CD4-positive, alpha-beta T cell treated with Interleukin-17A for 4 hours (primary cell): ENCODE measurements at places on chromosomes 12 and 14.
A peak's percentile ranks its signal among the peaks of the same experiment; 100 is the strongest.

DNA sequence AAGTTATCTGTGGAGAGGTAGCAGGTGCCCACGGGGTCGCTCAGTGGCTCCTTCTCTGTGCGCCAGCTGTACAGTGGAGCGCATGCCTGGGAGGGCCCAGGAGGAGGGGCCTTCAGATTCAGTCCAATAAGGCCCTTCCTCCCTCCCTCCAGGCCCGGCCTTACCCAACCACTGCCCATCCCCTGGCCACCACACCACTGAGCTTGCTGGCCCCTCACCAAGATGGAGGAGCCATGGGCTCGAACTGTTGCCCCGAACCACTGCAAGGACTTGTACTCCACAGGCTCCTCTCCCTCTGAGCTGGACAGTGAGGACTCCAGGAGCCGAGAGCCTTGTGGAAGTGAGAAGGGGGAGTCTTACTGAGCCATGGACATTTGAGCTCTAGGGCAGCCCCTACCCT lies 9.8 kb downstream of the ITGA5 start:
- DNase-seq = no peak

DNA sequence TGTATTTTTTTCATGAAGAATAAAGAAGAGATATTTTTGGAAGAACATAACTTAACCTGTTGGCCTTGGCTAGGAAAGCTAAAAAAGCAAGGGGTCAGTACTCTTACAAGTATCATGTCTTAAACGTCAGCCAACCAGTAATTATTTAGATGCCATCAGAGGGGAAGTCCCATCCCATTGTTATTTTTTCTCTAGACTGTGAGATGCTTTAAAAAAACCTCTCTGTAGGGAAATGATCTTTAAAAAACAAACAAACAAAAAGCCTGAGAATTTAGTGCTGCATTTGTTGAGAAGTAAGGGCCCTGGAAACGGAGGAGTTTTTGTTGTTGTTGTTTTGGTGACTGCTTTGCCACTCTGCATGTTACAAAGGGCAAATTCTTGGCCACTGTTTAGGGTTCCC lies 474.0 kb downstream of the ZFP36L1 start:
- DNase-seq = no peak

- DNase-seq = no peak
Measured at GRCh38 chr14:39015964-39016577, 87.0 kb downstream of the SEC23A start.

DNA sequence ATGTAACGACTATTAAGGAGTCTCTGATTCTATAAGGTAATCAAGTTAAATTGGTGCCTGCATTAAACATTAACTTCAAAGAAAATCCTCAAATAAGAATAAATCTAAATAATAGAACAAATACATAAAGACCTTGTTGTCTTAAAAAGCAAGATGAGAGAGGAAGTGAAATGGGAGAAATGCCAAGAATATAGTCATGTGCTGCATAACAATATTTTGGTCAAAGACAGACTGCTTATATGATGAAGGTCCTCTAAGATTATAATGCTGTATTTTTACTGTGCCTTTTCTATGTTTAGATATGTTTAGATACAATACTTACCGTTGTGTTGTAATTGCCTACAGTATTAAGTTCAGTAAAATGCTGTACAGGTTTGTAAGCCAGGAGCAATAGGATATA lies 213.6 kb downstream of the C12orf42 start:
- DNase-seq = no peak

DNA sequence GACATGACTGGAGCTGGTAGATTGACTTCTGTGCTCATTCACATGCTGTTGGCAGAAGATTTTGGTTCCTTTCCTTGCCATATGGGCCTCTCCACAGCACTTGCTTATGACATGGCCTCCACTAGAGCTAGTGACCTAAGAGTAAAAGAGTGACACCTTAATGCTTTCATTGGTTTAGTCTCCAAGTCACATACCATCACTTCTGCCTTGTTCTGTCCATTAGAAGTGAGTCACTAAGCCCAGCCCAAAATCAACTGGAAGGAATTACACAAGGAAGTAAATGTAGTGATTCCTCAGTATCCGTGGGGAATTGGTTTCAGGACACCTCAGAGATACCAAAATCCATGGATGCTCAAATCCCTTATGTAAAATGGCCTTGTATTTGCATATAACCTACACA lies 81.3 kb downstream of the PPHLN1 start:
- no peak for DNase-seq

DNA sequence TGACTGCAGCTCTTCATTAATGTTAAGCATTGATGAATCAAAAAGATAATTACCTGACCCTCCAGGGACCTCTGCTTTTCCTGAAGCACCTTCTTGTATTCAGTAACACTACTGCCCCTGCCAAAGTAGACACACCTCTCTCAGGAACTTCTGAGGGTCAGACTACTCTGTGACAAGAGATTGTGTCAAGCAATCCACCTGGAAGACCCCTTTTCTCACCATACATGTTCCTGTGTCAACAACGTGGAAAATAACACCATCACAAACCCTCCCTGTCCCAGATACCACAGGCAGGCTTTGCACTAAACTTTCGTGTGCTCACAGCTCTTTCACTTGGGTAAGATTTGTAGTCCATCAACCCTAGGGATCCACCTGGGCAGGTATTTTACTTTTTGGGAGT lies 13.2 kb downstream of the KRT76 start:
- DNase-seq = no peak

DNA sequence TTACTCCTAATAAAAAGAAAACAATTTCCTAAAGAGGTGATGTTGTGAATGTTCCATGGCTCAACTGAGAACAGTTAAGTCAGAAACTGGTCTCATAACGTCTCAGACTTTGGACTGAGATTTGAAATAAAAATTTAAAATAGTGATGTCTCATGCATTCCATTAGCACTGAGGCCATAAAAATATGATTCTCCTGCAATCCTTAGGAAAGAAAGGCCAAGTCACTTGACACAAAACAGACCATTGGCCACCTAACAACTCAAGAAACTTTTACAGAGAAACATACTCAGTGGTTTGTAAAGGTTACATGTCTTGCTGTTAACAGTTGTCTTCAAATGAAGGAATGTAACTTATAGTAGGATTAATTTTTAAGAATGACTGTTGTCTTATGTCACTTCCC lies 58.1 kb downstream of the STAB2 start:
- no peak for DNase-seq

DNA sequence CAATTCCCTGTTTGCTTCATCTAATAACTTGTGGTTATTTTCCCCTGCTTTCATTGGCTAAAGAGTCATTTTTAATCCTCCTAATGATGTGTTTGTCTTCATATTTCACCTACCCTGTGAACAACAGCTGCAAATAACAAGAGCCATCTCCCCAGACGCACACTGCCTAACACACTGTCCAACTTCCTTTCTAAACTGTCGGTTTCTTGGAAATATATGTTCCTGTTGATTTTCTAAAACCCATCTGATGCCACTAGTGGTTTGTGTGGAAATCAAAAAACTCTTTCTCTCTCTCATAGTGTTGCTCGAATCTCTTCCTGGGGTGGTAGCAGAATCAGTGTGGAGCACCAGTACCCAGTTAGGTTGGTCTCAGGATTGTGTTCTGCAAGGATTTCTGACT lies 226.9 kb downstream of the EPS8 start:
- DNase-seq = peak; percentile 25

DNA sequence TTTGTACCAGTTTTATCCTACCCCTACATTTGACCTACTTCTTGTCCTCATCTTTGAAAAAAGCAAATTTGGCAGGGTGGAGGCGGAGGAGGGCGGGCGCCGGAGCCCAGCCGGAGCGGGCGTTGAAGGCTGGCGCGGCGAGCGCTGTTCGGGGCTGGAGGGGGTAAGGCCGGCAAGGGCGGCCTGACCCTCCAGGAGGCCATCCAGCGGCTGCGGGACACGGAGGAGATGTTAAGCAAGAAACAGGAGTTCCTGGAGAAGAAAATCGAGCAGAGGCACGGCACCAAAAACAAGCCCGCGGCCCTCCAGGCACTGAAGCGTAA lies 27.2 kb downstream of the FBXO34 start:
- no peak for DNase-seq

DNA sequence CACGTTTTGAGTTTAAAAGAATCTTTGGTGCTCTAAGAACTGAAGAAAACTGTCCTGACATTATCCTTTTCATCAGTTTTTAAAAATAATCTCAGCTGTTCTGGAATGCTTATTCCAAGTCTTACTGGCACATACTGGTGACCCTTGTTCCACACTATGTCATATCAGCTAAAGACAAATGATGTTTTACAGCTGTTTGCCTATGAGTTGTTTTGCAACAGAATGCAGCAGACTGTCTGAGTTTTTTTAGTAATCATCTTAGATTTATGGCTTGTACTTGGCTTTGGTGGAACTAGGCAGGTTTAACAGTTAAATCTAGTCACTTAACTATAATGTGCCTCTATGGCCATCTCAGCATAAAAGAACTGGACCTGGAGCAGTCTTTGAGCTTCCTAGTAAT lies 91.6 kb upstream of the GRIN2B start:
- no peak for DNase-seq

- no peak for DNase-seq
Measured at GRCh38 chr12:22283006-22283506, 51.5 kb downstream of the ST8SIA1 start.

DNA sequence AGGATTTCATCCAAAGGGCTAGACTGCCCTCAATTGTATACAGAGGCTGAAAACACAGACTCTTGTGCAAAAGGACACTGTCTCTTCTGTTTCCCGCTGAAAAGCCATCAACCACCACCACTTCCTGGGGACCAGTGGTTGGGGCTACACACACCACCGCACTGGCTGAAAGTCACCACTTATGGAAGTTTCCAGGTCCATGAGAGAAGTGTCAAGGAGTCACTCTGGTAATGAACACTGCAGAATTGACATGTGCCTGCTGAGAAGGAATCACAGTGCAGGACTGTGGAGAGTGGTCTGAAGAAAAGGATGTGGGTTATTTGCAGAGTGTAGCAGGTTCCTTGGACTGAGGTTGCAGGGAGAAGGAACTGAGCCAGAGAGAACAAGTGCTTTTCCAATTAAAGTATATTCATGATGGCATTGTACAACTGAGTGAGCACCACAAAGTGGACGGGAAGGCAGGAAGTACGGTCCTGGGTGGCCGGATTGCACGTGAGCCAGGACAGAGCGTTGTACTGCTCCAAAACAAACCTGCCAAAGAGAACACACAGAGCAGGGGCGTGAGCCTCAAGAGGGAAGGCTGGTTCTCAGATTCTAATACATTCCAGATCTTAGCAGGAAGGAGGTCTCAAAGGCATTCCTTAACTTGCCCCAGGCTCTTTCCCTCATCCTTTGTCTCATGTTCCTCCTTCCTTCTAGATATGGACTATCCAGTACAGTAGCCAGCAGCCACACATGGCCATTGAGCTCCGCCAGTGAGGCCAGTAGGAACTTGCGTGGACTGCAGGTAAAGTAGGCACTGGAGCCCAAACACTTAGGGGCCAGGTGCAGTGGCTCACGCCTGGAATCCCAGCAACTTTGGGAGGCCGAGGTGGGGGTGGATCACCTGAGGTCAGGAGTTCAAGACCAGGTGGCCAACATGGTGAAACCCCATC lies 316.4 kb downstream of the MED13L start:
- DNase-seq = no peak

GRCh38 chr12:57342207-57342691 lies 88.6 kb downstream of the R3HDM2 start:
- DNase-seq = no peak

- DNase-seq = no peak
Measured at GRCh38 chr12:48972952-48973483, 1.5 kb upstream of the WNT10B start.

DNA sequence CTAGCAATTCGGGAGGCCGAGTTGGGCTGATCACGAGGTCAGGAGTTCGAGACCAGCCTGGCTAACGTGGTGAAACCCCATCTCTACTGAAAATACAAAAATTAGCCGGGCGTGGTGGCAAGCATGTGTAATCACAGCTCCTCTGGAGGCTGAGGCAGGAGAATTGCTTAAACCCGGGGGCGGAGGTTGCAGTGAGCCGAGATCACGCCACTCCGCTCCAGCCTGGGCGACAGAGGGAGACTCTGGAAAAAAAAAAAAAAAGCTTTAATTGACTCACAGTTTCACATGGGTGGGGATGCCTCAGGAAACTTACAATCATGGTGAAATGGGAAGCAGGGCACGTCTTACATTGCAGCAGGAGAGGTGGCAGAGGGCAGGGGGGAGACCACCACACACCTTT lies 30.6 kb upstream of the SLC2A3 start:
- no peak for DNase-seq

DNA sequence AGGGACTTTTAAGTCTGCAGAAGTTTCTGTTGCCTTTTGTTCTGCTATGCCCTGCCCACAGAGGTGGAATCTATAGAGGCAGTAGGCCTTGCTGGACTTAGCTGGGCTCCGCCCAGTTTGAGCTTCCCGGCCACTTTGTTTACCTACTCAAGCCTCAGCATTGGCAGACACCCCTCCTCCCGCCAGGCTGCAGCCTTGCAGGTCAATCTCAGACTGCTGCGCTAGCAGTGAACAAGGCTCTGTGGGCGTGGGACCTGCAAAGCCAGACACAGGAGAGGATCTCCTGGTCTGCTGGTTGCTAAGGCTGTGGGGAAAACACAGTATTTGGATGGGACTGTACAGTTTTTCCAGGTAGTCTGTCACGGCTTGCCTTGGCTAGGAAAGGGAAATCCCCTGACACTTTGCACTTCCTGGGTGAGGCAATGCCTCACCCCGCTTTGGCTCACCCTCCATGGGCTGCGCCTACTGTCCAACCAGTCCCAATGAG lies 43.7 kb downstream of the CCDC59 start:
- no peak for DNase-seq

DNA sequence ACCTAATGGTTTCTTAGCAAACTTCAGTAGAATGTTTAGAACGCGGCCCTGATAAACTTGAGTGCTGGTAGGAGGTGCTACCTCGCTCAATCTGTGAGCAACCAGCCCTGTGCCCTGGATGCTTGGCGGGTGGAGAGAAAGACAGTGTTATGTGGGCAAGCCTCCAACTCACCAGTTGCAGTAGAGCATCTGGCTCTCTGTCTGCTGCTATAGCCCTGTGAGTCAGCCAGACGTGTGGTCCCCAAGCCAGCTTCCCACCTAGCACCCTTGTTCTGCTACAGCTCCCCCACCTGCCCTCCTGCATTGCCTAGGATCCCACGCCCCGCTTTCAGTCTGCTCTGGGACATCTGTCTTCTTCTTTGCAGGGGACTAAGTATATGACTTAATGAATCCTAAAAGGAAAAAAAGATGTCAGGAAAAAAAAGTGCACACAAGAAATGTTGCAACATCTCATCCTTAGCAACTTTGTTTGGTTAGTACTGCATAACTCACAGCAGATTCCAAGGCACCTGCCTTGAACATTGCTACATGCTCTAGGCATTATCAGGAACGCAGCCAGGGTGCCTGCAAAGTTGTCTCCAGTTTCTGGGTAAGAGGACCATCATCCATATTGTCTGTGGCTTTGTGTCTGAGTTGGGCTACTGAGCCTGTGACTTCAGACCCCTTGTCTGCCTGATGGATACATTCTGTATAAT lies 13.6 kb downstream of the SNRNP35 start:
- DNase-seq = no peak

DNA sequence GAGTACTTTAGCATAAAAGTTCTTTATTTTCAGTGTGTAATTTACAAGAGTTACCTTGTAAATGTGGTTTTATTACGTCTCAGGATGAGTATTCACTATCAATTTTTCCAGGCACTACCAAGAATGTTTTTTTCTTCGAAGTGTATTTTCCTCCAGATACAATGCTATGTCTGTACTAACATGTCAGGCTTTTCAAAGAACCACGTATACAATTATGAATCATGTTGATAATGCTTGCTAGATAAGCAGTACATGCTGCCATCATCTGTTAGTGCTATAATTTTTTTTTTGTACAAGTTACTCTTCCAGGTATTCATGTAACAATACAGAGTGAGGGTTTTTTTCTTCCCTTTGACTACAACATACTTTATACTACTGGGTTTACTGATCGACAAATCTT lies 5.6 kb upstream of the KANSL2 start:
- no peak for DNase-seq

GRCh38 chr12:127416796-127417195 lies 850.2 kb upstream of the TMEM132C start:
- DNase-seq = no peak
